Activated CD8-positive, alpha-beta T cell treated with anti-CD3 and anti-CD28 coated beads for 36 hours (primary cell): ENCODE measurements at places on chromosomes 3 and 15.
A peak's percentile ranks its signal among the peaks of the same experiment; 100 is the strongest.

GRCh38 chr3:113227146-113227545, 15.8 kb downstream of the BOC start:
- peaks cover 16% of the 10 kb centered on the region for H3K4me1 ChIP-seq
- no peak overlapping the region for H3K27ac ChIP-seq
- peaks cover 4% of the 10 kb centered on the region for H3K27me3 ChIP-seq
- H3K4me3 ChIP-seq: no peak overlapping the region

DNA sequence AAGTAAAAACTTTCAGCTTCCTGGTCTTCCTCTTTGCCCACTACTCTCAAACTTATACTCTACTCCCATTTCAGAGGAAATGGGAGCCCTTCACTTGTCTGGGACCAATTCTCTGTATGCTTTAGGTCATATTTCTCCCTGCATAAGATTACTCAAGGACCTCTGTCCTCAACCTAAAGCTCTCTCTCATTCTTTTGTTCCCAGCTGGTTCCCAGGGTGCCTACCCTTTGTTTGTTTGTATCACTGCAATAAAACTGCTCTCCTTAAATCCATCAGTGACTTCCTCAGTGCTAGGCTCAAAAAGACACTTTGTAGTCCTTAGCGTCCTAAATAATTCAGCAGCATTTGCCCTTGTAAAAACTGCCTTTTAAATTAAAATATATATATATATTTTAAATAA, 2.9 kb downstream of the NGRN start:
- DNase-seq: no peak
- H3K4me1 ChIP-seq: peaks cover 45% of the 10 kb centered on the region
- H3K4me3 ChIP-seq: peak overlapping the region; percentile 85
- peak overlapping the region; percentile 37 for H3K27ac ChIP-seq

DNA sequence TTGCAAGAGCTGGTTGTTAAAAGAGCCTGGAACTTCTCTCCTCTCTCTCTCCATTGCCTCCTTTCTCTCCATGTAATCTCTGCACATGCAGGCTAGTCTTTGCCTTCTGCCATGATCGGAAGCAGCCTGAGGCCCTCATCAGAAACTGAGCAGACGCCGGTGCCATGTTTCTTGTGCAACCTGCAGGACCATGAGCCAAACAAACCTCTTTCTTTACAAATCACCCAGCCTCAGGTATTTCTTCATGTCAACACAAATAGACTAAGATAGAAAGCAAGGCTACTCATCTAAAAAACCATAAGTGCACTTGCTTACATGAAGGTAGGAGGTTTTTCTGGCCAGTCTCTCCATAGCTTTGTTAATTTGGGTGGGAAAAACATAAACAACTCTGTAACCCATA, 8.7 kb downstream of the PDZRN3 start:
- H3K4me1 ChIP-seq: no peaks in the 10 kb centered on the region
- H3K36me3 ChIP-seq: no peaks in the 10 kb centered on the region
- H3K4me3 ChIP-seq: no peak overlapping the region
- no peak overlapping the region for H3K27ac ChIP-seq
- no peak for DNase-seq

- peak overlapping the region; percentile 87 for H3K27ac ChIP-seq
- peaks cover 78% of the 10 kb centered on the region for H3K4me1 ChIP-seq
- H3K36me3 ChIP-seq: peaks cover 58% of the 10 kb centered on the region
- DNase-seq: no peak
- peak overlapping the region; percentile 51 for H3K4me3 ChIP-seq
Observed at GRCh38 chr3:152302521-152303021, 33.8 kb downstream of the MBNL1 start.

DNA sequence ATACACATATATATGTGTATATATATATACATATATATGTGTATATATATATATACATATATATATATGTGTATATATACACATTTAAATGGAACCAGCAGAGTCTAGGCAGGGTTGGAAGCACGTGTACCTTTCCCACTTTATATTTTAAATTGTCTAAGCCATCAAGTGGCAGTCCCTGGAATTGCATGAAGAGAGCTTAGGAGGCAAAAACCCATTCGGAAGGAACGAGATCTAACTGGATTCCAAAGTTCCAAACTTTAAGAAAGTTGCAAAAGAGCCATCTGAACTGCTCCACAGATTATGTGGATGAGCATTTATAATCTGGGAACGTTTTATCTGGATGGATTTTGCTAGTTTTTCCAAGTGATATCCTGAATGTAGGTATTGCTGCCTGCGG, 186.5 kb downstream of the FOXP1 start:
- peaks cover 80% of the 10 kb centered on the region for H3K4me1 ChIP-seq
- no peaks in the 10 kb centered on the region for H3K27me3 ChIP-seq
- H3K36me3 ChIP-seq: peaks cover 11% of the 10 kb centered on the region
- H3K27ac ChIP-seq: peak overlapping the region; percentile 91
- peak; percentile 49 for DNase-seq
- H3K4me3 ChIP-seq: peak overlapping the region; percentile 73
